ENCODE measurements at places on chromosomes 6 and 20.

DNA sequence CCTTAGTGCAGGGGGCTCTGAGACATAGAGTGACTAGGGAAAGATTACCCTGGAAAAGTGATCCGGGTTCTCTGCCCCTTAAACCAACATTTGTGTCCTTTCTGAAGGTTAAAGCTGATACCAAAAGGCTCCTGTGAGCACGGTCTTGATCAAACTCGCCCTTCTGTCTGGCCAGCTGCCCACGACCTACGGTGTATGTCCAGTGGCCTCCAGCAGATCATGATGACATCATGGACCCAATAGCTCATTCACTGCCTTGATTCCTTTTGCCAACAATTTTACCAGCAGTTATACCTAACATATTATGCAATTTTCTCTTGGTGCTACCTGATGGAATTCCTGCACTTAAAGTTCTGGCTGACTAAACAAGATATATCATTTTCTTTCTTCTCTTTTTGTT is 6.8 kb downstream of the ULBP2 start:
- no peak for DNase-seq

GRCh38 chr20:53490620-53491019 is 103.0 kb downstream of the ZNF217 start:
- DNase-seq, result no peak

- DNase-seq, result no peak
Observed at GRCh38 chr6:89999154-89999553, 104.9 kb downstream of the GJA10 start.

DNA sequence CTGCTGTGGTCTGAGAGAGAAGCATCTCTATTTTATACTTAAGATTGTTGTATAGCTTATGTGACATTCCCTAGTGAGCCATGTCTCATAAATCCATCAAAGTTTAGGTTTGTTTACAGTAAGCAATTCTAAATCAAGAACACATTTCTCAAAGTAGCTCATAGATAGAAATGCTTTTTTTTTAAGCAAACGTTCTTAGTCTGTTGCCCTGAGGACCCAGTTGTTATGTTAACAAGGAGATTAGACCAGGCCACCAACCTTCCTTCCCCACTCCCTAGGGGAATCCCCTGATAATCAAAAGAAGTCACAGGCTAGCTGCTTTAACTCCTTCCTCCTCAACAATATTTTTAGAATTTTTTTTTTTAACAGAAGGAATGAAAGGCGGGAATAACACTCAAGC is 169.0 kb downstream of the FUT9 start:
- no peak for DNase-seq

DNA sequence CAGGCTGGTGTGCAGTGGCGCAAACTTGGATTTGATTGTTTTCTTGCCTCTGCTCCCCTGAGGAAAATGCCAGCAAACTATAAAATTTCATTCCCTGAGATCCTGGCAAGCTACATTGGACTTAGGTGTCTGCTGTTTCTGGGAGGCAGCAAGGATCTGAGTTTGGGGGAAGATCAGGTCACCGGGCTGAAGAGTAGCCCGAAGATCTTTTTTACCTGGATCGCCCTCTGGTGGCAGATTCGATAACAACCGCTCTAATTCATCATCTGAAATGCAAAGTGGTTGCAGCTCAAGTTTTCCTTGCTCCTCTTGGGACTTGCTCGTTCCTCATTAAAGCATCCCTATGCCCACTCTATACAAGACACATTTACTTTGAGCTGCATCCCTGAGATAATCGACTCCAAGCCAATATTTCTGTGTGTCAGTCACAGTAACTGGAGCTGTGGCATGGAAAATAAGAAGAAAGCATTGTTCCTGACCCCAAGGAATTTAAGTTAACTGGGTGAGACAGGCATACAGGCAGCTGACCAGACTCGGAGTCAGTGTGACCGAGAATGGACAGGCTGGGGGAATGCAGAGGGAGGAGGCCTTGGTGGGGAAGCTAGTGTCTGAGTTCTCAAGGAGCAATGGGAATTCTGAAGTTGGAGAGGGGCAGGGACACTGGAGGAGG is 131.8 kb upstream of the PROKR2 start:
- peak; percentile 40 for DNase-seq

GRCh38 chr6:35192301-35192860 is 21.4 kb upstream of the SCUBE3 start:
- DNase-seq, result no peak

DNA sequence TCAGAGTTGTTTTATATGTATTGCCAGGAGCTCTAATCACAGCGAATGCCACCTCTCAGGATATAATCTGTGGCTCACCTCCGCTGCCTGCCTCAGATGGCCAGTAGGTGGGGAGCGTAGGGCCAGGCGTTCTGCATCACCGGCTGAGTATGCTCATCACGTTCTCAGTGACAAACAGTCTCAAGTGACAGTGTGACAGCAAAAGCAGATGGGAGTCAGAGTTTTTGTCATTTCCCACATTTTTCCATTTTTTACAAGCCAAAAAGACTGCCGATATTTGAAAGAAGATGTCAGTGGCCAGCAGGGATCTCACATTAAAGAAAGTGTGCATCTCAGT is 208.7 kb downstream of the ALDH8A1 start:
- no peak for DNase-seq

GRCh38 chr6:82861121-82861520 is 204.5 kb downstream of the UBE3D start:
- no peak for DNase-seq

- no peak for DNase-seq
Observed at GRCh38 chr6:98358173-98358572, 476.2 kb upstream of the POU3F2 start.

GRCh38 chr20:36572701-36573102 is 695 bp upstream of the TGIF2 start:
- peak; percentile 76 for DNase-seq

DNA sequence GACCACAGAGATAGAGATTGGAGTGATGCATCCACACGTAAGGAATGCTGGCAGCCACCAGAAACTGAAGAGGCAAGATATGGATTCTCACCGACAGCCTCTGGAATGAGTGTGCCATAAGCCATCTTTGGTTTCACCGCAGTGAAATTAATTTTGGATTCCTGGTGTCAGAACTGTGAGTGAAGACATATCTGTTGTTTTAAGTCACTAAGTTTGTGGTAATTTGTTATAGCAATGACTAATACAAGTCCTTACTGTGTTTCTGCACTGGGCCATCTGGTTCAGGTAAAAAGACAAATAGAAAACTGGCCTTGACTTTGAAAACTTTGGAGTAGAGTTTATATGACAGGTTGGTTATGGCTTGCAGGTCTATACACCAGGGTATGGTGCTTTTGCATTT is 261.9 kb downstream of the PHF3 start:
- DNase-seq, result no peak

GRCh38 chr20:5080384-5080877 is 39.3 kb downstream of the PCNA start:
- DNase-seq, result peak; percentile 16

DNA sequence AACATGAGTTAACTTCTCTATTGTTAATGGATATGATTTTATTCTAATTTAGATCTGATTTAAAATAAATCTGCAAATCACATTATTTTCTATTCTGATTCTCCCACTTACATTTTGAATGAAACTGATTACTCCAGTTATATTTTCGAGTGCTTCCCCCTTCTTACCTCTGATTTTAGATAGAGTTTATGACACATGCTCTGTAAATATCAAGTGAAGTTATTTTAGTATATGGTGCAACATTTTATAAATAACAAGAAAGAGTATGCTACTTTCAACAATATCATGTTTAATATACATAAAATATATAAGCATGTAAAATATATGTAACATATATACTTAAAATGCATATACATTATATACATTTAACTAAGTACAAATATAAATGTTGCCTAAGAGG is 38.9 kb downstream of the PLCB1 start:
- DNase-seq, result no peak

GRCh38 chr6:107246972-107247615 is 131.8 kb upstream of the BEND3 start:
- no peak for DNase-seq

DNA sequence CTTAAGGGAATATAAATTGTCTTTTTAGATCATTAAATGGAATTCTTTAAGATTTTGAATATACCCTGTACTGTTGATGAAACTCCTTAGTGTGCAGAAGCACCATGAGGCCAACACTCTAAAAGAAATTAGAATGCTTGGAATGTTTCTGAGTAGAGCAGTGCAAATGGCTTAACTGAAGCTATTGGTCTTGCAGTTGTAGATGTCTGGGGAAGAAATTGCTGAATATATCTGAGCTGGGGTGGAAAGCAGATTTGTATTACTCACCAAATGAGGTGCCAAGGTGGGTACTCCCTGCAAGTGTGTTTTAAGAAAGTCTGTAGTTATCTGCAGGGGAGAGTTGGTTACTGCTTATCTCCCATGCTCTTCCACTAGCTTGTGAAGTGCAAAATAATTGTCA is 119.0 kb downstream of the ADGRG6 start:
- no peak for DNase-seq

DNA sequence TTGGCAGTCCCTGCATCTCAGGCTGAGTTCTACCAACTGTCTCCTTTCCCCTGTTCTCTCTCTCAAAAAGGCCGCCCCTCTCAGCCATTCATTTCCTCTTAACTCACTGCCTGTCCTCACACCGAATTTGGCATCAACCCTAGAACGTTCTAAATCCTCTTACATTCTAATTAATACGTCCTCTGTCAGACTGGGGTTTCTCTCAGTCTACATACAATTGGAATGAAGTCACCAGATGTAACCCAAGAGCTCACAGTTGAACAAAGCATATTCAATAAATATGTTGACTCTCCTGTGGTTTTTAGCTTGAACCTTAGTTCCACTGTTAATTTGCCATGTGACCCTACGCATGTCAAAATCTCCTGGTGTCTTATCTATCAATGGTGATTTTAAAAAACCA is 269.6 kb downstream of the CLIC5 start:
- DNase-seq, result no peak

DNA sequence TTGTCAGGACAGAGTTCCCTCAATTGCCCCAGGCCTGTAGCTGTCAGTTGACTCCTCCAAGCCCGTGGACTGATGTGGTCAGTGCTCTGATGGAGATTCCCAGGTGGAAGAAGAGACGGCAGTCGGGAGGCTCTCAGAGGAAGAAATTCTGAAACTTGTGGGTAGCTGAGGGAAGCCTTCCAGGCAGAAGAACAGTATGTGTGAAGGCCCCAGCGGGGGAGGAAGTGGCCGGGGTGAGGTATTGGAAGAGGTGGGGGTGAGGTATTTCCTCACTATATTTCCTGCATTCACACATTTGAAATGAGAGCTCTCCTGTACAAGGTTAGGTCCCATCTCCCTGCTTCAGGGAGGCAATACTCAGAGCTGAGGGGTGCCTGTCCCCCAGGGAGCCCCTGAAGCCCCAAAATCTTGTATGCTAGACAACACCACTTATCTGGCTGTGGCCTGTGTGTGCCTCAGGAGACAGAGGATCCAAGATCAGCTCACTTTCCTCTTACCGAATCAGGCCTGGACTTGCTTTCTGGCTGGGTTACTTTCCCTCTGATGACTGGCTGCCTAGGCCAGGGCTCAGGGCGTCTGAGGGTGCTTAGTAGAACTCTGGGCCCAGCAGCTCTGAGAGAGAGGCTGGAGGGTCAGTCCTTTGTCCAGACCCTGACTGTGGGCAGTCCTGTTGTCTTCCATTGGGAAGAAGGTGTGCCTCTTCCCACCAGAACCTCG is 49.3 kb upstream of the MYL9 start:
- DNase-seq, result peak; percentile 58

DNA sequence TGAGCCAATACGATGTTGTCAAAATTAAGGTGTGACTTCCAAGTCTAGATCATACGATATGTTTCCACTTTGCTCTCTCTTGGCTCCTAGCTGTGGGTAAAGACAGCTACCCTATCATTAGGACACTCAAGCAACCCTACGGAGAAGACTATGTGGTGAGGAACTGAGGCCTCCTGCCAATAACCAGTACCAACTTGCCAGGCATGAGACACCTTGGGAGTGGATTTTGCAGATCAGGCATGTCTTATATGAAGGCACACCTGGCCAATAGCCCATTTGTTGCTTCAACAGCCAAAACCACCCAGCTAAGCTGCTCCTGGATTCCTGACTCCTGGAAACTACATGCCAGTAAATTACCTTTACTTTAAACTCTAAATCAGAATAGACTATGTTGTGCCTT is 863.4 kb downstream of the DHX35 start:
- no peak for DNase-seq

- DNase-seq, result no peak
Observed at GRCh38 chr20:4084721-4085120, 69.4 kb upstream of the RNF24 start.

DNA sequence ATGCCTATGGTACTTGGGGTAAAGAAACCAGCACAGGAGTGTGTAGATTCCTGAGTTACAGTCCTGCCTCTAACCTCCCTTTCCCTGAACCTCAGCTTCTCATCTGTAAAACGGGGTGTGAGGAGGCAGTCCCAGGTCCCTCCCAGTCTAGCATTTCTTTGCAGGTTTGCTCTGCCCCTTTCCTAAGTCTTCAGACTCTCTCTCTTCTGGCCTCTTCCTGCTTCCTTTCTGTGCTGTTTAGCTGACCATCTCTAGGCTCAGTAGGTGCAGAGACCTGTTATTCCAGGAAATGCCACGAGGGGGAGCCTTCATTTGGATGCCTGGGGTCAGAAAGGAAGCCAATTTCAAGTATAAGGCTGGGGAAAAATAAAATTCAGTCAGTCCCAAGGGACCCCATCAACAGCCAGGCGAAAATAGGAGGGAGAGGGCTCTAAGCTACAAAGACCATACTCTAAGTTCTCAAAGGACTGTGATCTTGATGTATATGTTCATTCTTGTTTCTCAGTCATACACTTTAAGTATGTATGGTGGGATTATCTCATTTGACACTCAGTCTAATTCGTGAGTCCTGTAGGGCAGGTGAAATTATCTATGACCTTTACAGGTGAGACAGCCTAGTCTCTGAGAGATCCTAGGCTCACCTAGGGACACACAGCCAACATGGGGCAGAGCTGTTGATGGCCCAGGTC is 89.1 kb downstream of the NCR2 start:
- DNase-seq, result peak; percentile 67

DNA sequence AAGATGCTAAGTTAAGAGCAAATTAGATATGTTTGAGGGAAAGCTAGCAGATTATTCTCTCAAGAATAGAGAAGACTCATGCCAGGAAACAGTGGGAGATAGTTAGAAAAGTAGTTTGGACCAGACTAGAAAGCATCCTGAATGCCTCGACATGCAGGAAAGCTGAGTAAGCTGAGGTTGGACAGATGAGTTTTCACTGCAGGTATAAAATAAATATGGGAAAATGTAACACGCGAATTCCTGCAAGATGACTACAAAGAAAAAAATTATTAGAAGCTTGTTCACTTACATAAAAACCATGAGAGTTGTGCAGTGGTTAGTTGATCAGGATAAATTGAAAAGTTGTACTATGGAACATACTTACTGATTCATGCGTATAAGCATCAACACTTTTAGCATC is 484.2 kb upstream of the MANEA start:
- DNase-seq, result no peak

- DNase-seq, result no peak
Observed at GRCh38 chr6:1335367-1336037, 23.6 kb downstream of the FOXQ1 start.

DNA sequence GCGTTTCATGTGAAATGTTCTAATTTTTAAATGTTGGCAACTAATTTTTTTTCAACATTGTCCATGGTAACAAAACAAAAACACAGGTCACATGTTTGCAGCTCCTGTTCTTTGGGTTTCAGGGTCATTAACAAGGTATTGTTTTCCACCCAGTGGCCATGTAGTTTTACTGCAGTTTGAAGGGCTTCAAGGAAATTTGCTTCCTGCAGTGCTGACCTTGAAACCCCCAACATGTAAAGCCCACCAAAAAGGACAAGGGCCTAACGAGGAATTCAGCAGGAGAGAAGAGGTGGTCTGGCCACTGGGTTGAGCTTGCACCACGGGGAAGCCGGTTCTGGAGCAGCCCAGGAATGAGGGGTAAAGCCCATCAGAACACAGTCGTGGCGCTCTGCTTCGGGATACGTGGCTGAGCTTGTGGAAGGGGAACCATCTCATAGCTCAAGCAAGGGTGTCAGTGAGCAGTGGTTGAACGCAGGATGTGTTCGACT is 13.9 kb upstream of the KLHL31 start:
- DNase-seq, result no peak
